ENCODE measurements at places on chromosomes 3 and 15.

- no peak for DNase-seq
Observed at GRCh38 chr3:186251948-186252619, 110.0 kb downstream of the DGKG start.

- DNase-seq: no peak
Observed at GRCh38 chr3:159532577-159532976, 456.1 kb upstream of the IL12A start.

- DNase-seq: peak; percentile 82
Observed at GRCh38 chr3:4850211-4850927, 128.9 kb upstream of the BHLHE40 start.

DNA sequence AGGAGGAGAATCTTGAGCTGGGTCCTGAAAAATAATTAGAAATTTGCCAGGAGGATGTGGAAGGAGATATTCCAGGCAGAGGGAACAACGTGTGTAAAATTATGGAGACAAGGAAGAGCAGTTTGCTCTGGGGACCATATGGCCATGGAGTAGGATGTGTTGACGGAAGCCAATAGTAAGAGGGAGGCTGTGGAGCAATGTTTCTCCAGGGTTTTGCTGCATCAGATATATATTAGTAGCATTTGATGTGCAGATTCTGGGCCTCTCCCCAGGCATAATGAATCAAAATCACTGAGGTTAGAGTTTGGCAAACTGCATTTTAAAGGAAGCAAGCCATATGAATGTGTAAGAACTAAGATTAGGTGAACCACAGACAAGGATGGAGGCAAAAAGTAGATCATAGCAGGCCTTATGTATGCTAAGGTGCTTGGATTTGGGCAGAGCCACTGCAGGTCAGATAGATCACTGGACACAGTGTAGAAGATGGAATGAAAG is 192.9 kb upstream of the IL12A start:
- DNase-seq: no peak

DNA sequence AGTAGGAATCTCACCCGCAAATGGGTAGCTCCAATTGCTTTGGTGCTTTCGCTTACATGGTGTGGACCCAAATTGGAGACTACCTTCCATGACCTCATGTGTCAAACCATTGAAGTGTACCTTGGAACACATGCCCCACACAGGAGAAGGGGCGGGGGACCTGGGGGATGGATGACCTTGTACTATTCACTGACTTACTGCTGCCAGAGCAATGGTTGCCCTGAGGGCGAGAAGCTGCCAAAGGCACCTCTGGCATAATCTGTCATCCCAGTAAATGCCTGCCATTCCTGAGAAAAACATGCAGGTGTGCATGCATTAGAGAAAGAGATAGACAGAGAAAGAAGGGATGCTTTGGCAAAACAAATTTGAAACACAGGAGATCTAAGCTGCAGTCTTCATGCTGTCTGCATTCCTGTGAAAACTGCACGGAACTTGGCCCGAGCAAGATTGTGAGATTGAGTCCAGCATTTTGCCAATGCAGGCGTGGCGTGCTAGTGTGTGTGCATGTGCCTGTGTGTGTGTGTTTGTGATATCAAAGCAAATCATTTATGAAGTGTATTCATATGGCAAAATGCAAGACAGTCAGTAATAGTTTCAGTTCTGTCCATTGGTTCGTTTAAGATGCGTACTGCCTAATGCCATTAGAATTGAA is 219.5 kb upstream of the MDFIC2 start:
- no peak for DNase-seq

- no peak for DNase-seq
Observed at GRCh38 chr15:57082054-57082728, 163.7 kb downstream of the TCF12 start.

DNA sequence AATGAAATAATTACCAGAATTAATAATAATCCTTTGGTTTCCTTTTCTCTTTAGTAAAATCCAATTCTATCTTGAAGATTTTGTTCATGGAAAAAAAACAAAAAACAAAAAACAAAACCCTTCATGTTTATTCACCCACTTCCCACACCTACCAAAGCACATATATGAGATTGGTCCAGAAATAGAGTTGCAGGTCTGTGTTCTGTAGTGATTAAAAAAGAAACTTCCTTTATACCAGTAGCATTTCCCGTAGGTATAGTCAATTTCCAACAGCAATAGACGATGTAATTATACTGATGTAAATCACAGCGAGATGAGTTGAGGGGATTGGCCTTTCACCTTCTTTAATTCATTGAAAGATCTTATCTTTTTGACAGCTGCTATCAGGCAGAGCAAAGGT is 194.6 kb downstream of the SOX2 start:
- DNase-seq: no peak

DNA sequence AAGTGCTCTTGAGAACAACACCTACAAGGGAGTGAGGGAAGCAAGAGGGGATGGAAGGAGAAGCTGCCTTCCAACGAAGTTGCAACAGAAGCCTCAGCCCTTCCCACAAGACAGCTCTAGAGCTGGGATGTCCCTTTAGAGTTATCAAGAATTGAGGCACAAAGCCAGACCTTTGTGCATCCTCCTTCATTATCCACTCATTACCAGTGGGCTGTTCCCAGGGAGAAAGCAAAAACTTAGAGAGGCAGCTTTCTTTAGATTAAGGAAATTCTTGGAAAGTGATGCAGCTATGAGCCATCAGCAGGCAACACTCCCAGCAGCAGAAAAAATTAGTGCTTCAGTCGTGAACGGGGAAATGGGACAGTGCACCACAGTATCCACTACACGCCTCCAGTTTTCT is 10.6 kb upstream of the CD96 start:
- no peak for DNase-seq

DNA sequence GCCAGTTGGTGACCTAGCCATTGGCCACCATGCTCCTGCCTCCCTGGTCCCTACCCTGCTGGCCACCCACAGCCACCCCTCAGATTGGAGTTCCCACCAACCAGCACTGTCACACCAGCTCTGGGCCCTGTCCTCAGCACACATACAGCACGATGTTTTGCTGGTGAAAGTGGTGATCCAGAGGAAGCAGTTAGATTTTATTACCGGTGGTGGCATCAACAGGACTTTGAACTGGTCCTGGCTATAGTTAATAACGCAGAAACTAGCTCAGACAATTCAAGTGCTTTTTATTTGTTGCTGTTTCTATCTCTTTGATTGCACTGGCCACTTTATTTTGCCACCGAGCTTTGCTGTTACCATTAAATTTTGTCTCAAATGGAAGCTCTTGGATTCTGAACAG is 16.4 kb upstream of the KLHL24 start:
- DNase-seq: no peak

DNA sequence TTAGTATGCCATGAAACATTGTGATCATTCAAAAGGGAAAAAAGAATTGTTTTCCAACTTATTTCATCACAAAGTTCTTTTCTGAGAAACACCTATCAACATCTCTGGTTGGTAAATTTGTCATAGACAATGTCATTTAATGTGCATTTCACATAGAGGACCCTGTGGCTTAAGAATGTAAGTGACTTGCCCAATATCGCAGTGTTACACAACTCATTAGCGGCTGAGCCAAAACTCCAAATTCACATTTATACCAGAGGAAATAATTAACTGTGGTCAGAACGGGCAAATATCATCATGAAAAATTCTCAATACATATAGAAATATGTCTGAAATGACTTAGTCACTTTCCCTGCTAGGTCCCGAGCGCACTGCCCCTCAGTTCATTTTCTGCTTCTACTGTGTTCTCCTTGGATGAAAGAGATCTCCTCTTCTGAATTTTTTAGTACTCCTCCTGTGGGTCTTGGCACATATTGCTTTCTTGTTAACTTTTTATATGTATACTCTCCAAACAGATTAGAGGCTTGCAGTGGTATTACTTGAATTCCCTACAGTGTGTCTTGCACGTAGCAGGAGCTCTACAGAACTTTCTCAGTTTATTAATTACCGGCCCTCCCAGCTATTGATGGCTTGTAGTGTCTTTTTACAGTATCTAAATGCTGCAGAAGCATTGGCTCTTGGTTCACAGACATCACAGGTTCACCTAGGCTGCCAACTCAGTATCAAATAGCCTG is 33.1 kb downstream of the PTX3 start:
- no peak for DNase-seq

- DNase-seq: no peak
Observed at GRCh38 chr3:16151109-16151508, 23.4 kb upstream of the GALNT15 start.

GRCh38 chr15:52794665-52795463 is 4.7 kb upstream of the ONECUT1 start:
- no peak for DNase-seq

Data from activated CD4-positive, alpha-beta T cell treated with anti-CD3 and anti-CD28 coated beads, Interleukin-2, Interleukin-4, amounts not matched to agents 100 ng/mL and 50 ng/mL, durations not matched to agents 16 hours and 8 hours (primary cell).